Nephron progenitor cell (in vitro differentiated cells): ENCODE measurements at places on chromosomes 1 and 21.

- peaks cover 12% of the 10 kb centered on the region for H3K27me3 ChIP-seq
- DNase-seq, result no peak
- peaks cover 35% of the 10 kb centered on the region for H3K4me1 ChIP-seq
- no peak overlapping the region for H3K4me3 ChIP-seq
- peak overlapping the region; percentile 26 for H3K27ac ChIP-seq
Observed at GRCh38 chr1:36183309-36183856, 27.4 kb downstream of the MAP7D1 start.

- H3K36me3 ChIP-seq, result peaks cover 9% of the 10 kb centered on the region
- H3K27ac ChIP-seq, result no peak overlapping the region
- H3K27me3 ChIP-seq, result no peaks in the 10 kb centered on the region
- no peak overlapping the region for H3K4me3 ChIP-seq
Observed at GRCh38 chr21:44975720-44976555, 36.1 kb downstream of the SLX9 start.

DNA sequence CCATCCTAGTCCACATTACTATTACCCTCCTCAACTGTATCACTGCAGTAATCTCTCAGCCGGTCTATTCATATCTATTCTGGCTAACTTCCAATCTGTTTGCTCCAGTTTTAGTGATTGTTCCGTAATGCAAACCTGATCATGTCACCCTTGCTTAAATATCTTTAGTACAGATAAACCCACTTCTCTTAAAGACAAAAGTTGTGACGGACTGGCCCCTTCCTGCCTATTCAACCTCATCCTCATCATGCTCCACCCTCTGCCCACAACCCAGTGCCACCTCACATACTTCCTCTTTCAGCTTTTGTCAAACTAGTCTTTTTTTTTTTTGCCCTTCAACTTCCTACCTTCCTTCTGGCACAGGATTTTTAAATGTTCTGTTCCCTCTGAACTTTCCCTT lies 2.8 kb upstream of the C1orf162 start:
- H3K36me3 ChIP-seq, result peaks cover 6% of the 10 kb centered on the region
- H3K4me1 ChIP-seq, result peaks cover 9% of the 10 kb centered on the region
- H3K27me3 ChIP-seq, result no peaks in the 10 kb centered on the region
- no peak overlapping the region for H3K27ac ChIP-seq
- no peak overlapping the region for H3K4me3 ChIP-seq
- no peak for DNase-seq

- H3K36me3 ChIP-seq, result no peaks in the 10 kb centered on the region
- no peaks in the 10 kb centered on the region for H3K4me1 ChIP-seq
- peaks cover 16% of the 10 kb centered on the region for H3K27me3 ChIP-seq
- no peak overlapping the region for H3K4me3 ChIP-seq
- H3K27ac ChIP-seq, result no peak overlapping the region
- no peak for DNase-seq
Observed at GRCh38 chr1:119603695-119604094, 44.4 kb downstream of the ZNF697 start.

DNA sequence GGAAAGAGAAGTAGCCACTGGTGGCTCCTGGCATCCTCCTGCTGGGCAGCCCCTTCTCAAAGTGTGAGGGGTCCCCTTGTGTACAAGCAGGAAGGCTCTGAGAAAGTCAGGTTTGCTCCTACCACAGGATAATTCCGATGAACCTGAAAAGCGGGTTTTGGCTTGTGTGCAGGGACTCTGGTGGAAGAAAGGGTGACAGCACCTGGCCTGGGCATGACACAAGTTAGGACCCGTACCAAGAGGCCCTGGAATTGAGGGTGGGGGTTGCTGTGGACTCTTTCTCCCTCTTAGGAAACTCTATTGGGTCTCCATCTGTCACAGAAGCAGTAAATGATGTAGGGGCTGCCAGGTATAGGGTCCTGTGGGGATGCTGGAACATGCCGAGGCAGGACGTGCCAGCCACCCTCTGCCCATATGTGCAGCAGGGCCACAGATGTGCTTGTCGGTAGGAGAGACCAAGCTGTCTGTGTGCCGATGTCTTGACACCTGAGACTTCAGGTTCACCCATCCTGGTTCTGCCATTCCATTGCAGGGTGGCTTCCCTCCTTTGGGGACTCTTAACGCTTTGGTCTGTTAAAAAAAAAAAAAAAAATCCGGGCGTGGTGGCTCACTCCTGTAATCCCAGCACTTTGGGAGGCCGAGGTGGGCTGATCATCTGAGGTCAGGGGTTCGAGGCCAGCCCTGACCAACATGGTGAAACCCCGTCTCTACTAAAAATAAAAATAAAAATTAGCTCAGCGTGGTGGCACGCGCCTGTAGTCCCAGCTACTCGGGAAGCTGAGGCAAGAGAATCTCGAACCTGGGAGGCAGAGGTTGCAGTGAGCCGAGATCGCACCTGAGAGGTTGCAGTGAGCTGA lies 9.8 kb downstream of the C1orf35 start:
- peaks cover 16% of the 10 kb centered on the region for H3K4me1 ChIP-seq
- H3K4me3 ChIP-seq, result no peak overlapping the region
- H3K27ac ChIP-seq, result no peak overlapping the region
- no peak for DNase-seq

DNA sequence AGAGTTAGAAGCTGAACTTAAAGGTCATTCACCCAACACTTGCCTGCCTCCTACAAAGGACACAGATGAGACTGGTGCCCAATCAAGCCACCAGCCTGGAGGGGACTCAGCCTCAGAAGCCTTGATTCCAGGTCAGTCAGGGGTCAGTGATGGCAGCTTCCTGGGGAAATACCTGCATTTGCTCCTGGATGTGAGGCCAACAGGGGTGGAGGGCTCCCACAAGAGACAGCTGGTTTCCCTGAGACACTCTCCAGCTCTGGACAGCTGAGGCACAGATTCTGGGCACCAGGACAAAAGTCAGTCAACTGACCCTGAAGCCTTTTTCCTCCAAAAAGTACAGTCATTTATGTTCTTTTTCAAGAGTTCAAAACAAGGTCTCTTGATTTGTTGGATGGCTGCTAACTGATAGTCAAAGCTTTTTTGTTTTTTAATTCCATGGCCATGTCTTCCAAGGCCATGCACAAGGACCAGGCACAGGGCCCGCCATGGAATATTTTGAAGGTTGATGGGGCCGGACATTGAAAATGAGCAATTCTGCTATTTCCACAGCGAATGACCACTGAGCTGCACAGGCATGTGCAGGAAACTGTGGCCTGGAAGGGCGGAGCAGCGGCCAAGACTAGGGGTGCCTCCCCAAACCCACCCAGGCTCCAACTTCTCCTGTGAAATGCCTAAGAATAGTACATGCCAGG lies 1.8 kb downstream of the C2CD2 start:
- no peak for DNase-seq
- no peaks in the 10 kb centered on the region for H3K36me3 ChIP-seq
- peak overlapping the region; percentile 80 for H3K4me3 ChIP-seq
- peaks cover 64% of the 10 kb centered on the region for H3K4me1 ChIP-seq
- H3K27me3 ChIP-seq, result peaks cover 39% of the 10 kb centered on the region
